ENCODE measurements at places on chromosomes 5 and 9.

DNA sequence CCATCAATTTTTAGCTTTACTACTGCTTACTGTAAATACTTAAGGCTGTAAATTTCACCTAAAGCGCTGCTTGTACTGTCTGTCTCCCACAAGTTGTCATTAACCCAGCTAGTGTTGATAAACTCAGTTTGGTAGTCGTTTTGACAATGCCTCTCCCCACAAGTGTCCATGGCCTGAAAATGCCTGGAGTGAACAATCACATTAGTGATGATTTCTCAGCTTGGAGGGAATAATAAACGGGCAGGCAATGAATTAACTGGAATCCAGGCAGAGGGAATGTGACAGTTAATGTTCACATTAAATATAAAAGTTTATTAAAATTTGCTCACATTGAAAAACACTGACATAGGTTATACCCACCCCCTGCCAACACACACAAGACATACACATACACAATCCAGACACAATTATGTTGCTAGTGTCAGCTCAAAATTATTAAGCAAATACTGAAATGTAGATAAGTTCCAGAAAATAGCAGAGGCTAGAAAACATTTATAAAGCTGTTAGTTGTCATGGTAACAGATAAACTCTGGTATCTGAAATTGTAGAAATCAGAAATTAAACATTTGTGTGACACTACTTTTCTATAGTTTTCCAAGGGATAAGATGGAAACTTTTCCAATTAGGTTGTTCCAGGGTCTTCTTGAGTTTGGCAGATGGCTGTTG, 341.9 kb downstream of the DIRAS2 start:
- DNase-seq = no peak

- no peak for DNase-seq
These were observed 198.9 kb downstream of the TSSK1B start for GRCh38 chr5:113235884-113236283.

DNA sequence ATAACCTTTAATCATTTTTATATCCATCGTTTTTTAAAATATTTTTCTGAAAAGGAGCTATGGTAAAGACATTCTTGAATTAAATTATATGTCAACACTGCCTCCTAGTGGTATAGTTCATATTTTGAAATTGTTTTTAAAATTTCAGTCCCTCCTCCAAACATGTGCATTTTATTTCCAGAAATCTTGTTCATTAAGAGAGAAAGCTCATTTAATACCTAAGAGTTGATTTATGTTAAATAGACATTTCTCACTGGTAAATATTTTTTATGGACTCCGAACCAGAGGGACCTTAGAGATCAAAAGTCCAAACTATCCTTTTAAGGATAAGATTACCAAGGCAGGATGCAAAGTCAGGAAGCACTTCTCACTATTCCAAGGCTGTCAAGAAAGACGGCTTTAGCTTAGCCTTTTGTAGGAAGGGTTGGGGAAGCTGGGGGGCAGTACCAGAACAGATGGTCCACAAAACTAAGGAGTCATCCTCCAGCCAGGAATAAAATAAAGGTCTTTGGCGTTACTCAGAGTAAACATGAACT, 21.6 kb downstream of the BHMT start:
- DNase-seq = peak; percentile 66

DNA sequence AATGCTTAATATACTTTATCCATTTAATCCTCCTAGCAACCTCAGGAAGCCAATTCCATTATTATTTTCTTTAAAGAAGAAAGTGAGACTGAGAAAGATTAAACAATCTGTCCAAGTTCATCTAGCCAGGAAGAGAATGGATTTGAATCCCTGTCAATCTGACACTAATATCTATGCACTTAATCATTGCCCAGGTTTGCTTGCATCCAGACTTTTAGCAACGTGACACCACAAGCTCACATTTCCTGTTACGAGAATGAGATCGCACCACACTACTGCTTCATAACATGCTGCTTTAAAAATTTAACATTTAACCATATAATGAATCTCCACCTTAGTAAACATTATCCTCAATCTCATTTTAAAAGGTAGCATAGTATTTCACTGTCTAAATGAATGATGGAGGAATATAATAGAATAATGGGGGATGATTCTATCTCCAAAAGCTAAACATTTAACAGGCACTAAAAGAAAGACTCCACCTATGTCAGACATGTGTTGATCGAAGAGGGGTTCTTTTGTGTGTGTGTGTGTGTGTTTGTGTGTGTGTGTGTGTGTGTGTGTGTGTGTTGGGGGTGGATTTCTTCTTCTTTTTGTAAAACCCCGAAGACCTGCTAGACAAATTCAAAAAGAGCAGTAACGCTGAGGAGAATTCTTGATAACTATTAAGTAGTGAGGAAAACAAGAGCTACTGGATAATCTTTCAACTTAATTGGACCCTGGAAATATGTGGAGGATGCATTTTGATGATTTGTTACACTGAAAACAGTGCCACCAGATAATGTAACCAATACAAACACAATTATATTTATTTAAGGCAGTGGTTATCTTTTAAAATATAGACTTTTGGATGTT, 138.7 kb upstream of the NR3C1 start:
- DNase-seq = no peak

- no peak for DNase-seq
These were observed 226.4 kb downstream of the KIAA0825 start for GRCh38 chr5:94391996-94392395.

DNA sequence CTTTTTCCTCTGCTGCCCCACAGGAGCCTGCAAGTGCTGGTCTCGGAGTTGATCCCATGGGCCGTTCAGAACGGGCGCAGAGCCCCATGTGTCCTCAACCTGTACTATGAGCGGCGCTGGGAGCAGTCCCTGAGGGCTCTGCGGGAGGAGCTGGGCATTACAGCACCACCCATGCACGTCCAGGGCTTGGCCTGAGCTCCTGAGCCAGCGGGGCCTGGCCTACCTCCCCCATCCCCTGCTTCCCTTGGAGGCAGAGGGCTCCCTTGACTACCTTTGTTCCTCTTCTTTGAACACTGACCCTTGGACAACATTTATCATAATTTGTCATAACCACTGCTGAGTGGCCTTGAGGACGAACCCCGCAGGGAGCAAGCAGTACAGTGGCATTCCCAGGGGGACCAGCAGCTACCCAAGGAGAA, 6.9 kb upstream of the SLC27A4 start:
- no peak for DNase-seq

Data from suppressor macrophage treated with lipopolysaccharide for 1 hour (primary cell).